ENCODE measurements at places on chromosomes 7 and 10.

GRCh38 chr10:129812398-129812797 is 151.7 kb downstream of the EBF3 start:
- no peak for DNase-seq

DNA sequence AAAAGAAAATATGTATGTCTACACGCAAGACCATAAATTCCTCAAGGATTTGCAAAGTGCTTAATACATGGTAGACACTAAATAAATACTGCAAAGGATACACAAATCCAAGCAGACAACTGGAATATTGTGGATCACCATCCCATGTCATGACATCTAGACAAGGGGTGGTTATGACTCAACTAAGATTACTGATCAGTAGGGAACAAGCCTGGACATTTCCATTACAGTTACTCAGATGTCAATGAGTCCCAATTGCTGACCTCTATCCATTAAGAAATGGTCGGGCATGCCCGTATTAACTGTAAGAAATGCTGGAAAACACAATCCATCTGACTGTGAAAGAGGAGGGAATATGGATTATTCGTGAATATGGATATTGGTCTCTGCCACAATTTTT is 27.6 kb upstream of the RUFY2 start:
- DNase-seq = no peak

DNA sequence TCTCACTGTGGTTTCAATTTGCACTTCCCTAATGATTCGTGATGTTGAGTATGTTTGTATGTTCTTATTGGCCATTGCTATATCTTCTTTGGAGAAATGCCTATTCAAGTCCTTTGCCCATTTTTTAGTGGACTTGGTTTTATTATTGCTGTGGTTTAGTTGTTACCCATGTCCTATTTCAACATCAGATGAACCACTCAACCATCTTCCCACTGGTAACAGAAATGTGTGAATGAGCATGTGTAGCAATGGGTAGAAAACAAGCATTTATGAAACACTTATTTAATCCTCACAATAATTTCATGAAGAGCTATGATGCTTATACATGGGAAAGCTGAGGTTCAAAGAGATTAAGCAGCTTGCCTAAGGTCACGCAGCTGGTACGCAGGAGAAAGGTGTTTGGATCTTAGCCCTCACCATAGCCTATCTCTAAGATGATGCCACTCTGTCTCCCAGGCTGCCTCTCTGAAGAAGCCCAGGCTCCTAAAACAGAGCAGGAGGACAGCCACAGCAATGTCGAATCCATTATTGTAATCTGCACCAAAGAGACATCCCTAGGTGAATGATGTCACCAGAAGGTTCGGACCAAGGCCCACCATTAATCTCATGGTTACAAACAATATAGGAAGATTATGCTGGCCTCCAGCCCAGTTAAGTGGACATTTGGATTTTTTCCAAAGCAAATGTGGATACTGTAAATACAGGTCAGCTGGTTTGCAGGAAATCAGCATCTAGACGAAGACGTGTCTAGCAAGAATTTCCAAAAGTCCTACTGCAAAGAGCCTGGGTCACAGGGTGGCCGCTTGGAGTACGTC is 447.6 kb upstream of the ZMIZ1 start:
- no peak for DNase-seq

- peak; percentile 64 for DNase-seq
Observed at GRCh38 chr10:87752566-87752965, 65.5 kb downstream of the ATAD1 start.

DNA sequence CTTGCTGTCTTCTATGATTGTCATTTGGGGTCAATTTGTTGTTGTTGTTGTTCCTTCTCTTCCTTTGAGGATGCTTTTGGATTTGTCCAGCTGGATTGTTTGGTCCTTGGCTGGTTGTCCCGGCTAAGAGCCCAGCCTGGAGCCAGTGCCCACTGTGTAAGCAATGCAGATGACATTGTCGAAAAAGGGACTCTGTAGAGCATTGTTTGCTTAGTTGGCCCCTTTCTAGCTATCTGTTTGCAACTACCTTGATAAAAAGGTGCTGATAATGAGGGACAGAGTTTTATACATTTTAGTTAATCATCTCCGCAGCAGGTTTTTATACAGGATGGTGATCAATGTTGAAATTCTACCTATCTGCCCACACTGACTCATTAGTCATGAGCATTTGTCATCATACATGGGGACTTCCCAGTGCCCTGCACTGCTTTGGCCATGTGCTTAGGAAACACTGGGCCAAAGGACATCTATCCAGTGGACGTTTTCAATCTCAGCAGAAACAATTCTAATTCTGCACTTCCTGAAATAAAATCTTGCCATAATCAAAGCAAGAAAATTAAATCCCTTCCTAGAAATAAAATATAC is 311.9 kb downstream of the GRM8 start:
- no peak for DNase-seq

DNA sequence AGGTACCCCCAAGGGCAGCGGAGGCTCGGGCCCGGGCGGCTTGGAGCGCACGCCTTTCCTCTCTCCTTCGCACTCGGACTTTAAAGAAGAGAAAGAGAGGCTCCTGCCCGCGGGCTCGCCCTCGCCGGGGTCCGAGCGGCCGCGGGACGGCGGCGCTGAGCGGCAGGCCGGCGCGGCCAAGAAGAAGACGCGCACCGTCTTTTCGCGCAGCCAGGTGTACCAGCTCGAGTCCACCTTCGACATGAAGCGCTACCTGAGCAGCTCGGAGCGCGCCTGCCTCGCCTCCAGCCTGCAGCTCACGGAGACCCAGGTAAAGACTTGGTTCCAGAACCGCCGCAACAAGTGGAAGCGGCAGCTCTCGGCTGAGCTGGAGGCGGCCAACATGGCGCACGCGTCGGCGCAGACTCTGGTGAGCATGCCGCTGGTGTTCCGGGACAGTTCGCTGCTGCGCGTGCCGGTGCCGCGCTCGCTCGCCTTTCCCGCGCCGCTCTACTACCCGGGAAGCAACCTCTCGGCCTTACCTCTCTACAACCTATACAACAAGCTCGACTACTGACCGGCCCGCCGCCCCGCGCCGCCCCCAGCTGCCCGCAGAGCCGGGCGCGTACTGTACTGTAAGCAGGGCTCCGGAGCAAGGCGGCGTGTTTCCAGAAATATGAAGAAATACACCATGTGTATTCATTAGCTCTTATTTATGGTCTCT is 1.8 kb downstream of the HMX2 start:
- no peak for DNase-seq

GRCh38 chr10:94292434-94293090 is 70.2 kb downstream of the NOC3L start:
- peak; percentile 85 for DNase-seq

- DNase-seq = peak; percentile 52
Observed at GRCh38 chr10:77291596-77292505, 345.8 kb downstream of the KCNMA1 start.

GRCh38 chr10:101291331-101292193 is 62.3 kb upstream of the LBX1 start:
- no peak for DNase-seq

DNA sequence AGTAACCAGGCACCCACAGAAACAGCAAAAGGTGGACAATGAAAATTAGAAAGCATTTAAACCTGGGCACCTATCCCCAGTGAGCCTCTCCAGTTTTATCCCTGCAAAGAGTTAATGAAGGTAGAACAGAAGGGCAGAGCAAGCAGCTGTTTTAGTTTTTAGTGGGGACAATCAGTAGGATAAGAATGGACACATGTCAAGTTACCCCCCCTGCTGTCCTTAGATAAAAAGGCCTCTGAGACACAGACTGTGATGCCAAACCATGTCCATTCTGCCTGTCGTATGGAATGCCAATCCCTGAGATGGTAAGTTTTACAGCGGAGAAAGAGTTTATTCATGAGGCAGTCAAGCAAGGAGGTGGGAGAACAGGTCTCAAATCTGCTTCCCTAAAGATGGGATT is 162.6 kb upstream of the AGR3 start:
- no peak for DNase-seq

DNA sequence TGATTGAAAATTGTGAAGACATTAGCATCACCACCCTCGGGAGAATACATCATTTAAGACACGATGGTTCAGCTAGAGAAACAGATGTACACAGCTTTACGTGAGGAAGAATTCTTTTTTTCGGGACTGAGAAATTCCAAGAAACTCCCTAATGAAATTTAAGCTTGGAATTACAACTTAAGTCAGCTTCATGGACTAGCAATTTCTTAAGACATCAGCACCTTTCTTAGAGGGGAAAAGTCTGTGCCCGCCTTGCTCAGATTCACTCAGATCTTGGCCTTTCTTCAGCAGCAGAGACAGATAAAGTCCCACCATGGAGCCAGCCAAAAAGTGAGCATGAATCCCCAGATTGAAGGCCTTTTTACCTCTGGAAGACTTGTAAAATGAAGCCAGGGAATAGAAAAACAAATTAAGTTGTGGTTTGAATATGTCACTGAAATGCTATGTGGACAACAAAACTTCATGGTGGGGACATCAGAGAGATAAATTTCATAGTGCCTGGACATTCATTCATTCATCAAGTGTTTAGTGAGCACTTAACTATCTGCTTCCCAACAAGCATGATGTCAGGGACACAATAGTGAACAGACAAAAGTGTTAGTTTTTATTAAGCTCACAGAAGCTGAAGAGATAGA is 32.1 kb downstream of the PRKG1 start:
- DNase-seq = no peak

DNA sequence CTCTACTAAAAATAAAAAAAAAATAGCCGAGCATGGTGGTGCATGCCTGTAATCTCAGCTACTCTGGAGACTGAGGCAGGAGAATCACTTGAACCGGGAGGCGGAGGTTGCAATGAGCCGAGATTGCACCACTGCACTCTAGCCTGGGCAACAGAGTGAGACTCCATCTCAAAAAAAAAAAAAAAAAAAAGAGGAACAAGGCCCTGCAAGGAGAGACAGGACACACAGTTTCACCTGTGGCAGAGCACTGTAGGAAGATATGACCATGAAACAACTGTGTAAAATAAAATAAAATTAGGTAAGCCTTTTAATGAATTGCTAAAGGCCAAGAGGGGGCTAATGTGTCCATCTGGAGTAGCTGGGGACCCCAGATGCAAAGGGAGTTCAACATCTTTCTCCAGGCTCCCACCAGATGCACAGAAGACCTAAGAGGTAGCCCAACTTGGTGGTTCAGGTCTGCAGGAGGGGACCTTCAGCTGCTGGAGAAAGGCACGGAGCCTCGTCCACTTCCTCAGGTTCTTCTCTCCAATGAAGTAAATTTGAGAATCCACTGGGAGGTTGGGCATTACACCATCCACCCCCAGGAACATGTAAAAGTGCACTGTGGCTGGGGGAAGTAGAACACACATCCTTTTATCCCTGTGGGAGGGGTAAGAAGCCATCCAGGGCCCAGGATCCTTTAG is 12.7 kb downstream of the PPIF start:
- DNase-seq = no peak

DNA sequence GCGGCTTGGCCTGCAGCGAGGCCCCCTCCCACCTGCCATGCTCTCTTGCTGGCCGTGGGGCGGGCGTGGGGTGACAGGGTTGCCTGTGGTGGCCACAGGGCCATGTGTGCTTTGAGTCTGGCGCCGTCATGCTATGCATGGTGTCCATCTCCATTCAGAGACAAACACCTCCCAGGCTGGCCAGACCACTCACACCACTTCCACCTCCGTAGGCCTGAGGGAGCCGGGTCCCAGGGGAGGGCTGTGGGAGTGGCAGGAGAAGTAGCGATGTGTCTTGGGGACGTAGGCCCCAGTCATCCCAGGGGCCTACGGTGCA is 65.5 kb downstream of the DNAJB6 start:
- DNase-seq = no peak

DNA sequence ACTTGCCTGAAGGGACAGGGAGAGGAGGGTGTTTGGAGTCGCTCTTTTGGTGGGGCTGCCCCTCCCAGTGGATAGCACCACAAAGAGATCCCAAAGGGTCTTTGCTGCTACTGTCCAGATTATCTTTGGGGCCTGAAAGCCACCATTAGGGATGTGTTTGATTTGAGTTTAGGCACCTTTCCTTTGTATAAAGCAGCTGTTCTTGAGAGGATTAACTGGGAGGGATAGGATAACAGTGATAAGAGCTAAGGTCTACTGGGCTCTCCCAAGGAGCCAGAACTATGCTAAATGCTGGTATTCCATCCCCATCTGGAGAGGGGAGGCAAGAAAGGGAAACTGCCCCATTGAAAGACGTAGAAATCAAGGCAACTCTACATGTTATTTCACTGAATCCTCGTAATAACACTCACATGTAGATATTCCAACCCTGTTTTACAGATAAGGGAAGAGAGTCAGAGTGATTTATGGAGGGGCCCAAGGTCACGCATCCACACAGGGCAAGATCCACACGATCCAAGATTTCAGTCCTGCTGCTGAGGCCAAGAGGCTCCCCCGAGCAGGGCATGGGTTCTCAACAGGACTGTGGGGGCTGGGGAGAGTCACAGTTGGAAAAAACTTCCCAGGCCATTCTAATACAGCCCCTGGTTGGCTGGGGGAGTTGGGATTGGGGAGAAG is 11.1 kb upstream of the TCF7L2 start:
- DNase-seq = no peak

GRCh38 chr10:126119599-126119998 is 223.2 kb downstream of the FANK1 start:
- no peak for DNase-seq

DNA sequence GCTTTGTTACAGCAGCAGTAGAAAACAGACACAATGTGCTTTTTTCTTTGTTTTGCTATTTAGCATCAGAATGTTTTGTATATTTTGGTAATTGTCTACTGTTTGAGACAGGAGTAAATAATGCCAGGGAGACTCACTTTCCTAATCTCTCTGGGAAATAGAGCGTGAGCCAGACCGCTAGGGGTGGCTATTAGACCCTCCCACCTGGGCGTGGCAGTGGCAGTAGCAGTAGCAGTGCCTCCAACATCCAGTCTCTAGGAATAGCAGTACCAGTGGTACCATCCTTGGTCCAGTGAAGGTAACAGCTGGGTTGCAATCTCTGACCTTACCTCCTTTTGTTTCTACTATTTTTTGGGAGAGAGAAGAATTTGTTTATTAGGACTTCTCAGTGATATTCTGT is 165.7 kb upstream of the MAGI2 start:
- DNase-seq = no peak

- peak; percentile 40 for DNase-seq
Observed at GRCh38 chr10:70546584-70546983, 56.0 kb downstream of the PRF1 start.

GRCh38 chr7:37061849-37062559 is 337.7 kb upstream of the AOAH start:
- no peak for DNase-seq

GRCh38 chr7:42924223-42924838 is 7.6 kb downstream of the PSMA2 start:
- no peak for DNase-seq

- DNase-seq = peak; percentile 82
Observed at GRCh38 chr10:68598978-68599770, 39.0 kb downstream of the TET1 start.

All from fibroblast of the aortic adventitia (primary cell).